ENCODE measurements at places on chromosomes 1 and 21.

DNA sequence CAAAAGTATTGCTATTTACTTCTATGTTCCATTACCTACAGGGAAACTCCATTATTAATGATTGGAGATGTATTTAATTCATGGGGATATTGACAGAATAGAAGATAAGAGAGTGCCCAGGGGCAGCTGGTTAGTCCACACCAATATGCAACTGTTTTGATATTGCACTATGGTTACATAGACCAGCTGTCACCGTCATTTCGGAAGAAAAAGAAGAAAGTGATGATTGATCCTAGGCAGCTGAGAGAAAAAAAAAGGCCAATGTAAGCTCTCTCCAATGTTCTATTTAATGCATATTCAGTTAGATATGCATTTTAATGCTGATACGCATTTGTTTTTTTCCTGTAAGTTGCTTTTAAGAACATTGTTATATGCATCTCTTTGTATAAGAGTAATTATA, 1367.2 kb downstream of the KCNT2 start:
- DNase-seq: no peak

DNA sequence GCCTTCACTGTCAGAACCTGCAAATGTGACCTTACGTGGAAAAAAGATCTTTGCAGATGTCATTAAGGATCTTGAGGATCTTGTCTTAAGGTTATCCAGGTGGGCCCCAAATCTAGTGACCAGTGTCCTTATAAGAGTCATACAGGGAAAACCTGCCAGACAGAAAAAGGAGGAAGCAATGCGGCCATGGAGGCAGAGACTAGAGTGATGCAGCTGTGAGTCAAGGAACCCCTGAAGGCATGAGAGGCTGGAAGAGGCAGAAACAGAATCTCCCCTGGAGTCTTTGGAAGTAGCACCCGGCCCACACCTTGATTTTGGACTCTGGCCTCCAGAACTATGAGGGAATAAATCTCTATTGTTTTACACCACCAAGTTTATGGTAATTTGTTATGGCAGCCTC, 36.5 kb upstream of the DNASE2B start:
- no peak for DNase-seq

GRCh38 chr1:42952303-42953001, 6.2 kb downstream of the SLC2A1 start:
- DNase-seq: peak; percentile 20

DNA sequence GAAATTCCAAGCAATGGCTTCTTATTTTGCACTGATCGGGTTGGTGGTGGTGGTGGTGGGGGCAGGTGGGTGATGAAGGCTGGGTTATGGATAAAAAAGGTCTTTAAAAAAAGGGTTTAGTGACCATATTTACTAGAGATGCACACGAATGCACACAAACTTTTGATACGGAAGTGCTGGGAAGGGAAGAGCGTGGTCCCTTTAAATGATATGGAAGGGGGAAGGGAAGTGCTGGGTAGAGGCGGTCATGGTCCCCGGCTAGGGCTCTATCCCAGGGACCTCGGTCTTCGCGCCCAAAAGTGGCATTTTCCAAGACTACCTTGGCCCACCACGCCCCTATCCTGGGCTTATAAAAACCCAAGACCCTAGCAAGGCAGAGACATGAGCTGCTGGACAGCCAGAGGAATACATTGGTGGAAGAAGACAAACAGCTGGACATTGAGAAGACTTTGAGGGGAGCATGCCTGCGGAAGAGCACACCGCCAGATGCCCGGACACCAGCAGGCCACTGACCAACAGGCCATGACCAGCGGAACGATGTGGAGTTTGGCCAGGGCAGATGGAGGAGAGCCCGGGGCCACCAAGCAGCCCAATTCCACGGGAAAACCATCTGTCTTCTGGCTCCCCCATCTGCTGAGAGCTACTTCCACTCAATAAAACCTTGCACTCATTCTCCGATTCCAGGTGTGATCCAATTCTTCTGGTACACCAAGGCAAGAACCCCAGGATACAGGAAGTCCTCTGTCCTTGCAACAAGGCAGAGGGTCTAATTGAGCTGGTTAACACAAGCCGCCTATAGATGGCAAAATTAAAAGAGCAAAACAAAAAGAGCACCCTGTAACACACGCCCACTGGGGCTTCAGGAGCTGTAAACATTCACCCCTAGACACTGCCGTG, 1720.2 kb downstream of the MRPL39 start:
- DNase-seq: no peak

DNA sequence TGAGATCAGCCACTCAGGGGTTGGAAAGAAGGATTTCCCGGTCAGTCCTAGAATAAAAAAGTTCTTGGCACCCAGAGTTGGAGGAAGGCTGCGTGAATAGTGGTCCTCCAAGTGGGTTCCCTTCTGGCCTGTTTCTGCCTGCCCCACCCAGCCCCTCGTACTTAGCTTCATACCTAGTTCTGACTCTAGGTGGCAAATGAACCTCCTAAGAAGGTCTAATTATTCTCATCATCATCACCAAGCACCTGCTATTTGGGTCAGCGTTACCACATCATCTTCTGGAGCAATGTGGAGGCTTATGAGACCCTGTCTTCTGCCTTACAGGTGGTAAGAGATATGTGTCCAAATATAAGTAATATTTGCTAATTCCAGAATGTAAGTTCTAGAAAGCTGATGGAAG, 35.9 kb upstream of the NFASC start:
- DNase-seq: no peak

DNA sequence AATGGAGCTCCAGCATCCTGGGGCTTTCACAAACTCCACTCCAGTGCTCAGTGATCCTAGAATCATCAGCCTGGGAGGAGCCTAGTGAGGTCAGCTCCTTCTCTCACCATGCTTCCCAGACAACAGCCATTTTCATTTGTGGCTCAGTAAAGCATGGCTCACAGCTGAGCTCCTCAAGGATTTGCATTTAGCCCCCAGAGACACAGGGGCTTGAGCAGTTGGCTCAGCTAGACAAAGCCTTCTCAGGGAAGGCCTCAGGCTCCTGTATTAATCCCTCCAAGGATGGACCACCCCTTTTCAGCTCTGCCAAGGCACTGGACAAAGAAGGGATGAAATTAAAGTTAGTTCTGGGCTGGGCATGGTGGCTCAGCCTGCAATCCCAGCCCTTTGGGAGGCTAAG, 39.5 kb downstream of the ERI3 start:
- DNase-seq: no peak

GRCh38 chr1:100362821-100363466, 10.6 kb downstream of the CDC14A start:
- DNase-seq: no peak

DNA sequence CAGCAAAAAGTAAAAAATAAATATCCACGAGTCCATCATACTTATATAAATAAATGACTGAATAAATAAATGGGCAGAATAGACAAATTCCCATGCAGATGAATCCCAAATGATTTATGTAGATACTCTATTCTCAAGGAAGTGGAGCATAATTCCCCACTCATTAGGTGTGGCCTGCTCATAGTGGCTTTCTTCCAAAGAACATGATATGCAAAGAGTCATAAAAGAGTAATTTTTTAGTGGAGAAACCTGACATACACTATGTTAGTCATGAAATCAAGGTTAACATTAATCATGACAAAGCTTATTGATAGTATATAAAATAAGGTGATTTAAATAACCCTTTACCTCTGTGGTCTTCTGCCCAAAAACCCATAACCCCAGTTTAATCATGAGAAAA, 298.9 kb downstream of the DPYD start:
- DNase-seq: no peak

- DNase-seq: no peak
These were observed 5.0 kb downstream of the SLC25A44 start for GRCh38 chr1:156198831-156199349.

DNA sequence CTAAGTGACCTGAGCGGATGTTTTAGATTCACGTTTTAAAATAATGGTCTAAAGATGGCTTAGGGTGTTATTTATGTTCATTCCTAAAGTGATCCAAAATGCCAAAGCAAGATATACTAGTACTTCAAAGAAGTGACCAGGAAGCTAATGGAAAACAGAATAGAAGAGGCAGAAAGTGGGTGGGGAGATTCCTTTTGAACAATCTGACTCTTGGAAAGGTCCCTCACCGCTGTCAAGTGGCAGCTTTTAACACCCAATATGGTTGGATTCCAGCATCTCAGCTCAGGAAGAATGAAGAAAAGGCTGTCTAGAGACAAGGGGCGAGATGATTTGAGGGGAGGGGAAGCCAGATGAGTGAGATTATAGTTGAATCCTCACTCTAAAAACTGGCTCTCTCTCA, 90.3 kb downstream of the SCMH1 start:
- no peak for DNase-seq

DNA sequence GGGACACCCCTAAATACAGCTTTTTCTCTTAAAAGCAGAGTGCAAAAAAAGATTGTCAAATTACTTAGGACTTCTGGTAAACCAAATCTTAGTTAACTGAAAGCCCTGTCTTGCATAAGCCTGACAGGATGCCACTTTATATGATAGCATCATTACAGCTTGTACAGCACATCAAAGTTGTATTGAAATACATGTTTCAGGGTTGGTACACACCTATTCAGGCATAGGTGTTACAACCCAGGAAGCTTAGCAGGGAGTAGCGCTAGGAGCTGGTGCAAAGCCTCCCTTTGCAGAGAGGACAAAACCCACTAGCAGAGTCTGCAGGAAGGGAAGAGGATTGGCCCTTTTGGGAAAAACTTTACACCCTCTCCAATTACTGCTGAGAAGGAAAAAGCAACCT, 258.9 kb upstream of the SGIP1 start:
- DNase-seq: no peak

DNA sequence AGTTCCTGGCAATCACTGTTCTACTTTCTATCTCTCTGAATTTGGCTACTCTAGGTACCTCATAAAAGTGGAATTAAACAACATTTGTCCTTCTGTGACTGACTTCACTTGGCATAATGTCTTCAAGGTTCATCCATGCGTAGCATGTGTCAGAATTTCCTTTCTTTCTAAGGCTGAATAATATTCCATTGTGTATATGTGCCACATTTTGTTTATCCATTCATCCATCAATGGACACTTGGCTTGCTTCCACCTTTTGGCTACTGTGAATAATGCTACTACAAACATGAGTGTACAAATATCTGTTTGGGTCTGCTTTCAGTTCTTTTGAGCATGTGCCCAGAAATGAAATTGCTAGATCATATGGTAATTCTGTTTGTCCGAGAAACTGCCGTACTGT, 14.7 kb downstream of the CACHD1 start:
- no peak for DNase-seq

DNA sequence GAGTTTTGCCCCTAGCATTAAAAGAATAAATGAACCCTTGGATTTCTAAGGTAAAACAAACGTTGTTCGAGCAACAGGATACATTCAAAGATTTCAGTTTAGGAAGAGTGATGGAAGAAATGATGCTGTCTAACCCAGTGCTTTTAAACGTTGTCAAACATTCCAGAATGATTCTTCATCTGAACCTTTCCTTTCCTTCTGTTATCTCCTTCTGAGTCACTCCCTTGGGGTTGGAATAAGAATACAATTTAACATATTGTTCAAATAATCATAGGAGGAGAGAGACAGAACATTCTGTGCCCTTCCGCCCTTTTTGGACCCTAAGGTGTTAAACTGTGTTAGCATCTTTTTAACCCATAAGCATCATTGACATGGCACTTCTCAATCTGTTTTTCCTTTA, 61.1 kb upstream of the RCOR3 start:
- DNase-seq: no peak

GRCh38 chr1:37274938-37275631, 199.3 kb upstream of the ZC3H12A start:
- no peak for DNase-seq

DNA sequence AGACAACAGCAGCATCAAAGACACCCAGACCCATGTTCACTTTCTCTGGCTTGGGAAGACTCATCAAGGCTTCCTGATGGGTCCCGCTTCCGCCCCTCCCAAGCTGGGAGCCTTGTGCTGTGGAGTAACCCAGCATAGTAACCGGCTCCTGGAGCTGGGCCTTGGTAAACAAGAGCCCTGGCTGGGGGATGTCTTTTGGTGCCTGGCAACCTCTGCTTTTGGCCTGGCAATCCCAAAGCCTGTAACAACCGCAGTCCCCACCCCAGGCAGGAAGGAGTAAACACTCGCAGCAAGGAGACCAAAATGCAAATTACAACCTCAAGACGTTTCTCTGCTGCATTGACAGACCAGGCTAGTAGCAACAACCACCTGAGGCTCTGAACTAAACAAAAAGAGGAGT, 16.9 kb upstream of the THRAP3 start:
- DNase-seq: no peak

GRCh38 chr1:106793651-106794050, 262.8 kb upstream of the PRMT6 start:
- DNase-seq: no peak

DNA sequence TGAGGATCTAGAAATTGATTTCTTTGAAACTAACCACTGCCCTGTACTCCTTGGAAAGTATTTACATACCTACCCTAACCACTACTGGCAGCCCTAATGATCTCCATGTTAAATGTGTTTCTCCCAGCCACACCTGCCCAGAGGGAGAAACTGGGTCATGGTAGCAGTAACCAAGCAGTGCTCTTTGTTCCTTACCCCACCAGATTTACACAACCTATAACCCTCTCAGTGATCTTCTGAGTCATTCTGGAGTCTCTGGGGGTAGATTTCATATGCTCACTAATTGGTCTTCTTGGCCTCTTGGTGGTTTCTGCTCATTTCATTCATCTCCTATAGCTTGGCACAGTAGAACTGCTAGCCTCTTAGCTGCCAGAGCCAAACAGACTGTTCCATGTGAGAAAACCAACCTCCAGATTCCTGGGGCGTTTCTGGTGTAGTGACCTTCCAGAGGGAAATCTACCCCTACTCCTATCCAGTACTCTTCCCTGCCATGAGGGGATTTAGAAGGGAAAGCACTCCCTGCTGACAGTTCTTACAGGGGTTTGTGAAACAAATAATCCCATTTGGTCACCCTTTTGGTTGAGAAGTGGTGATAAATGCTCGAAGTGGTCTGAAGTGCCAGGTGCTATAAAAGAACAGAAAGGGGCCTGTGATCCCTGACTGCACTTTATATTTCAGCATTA, 36.2 kb upstream of the LRIG2 start:
- DNase-seq: no peak

GRCh38 chr21:29182691-29183092, 52.2 kb downstream of the MAP3K7CL start:
- no peak for DNase-seq

DNA sequence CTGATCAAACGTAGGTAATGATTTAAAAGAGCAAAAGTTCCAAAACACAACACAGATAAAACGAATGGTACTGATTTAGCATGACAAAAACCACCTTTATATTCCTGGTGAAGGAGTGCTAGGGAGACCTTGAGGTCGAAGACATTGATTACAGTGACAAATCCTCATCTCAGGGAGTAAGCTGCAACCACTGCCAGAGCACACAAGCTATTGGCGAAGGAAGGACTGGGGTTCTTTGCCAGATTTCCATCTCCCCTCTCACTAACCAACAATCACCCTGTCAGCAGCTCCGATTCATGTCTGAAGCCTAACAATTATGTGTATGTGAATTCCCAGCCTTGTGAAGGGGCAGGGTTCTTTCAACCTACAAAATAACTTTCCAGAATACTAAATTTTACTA, 40.2 kb upstream of the DMRTB1 start:
- DNase-seq: no peak

DNA sequence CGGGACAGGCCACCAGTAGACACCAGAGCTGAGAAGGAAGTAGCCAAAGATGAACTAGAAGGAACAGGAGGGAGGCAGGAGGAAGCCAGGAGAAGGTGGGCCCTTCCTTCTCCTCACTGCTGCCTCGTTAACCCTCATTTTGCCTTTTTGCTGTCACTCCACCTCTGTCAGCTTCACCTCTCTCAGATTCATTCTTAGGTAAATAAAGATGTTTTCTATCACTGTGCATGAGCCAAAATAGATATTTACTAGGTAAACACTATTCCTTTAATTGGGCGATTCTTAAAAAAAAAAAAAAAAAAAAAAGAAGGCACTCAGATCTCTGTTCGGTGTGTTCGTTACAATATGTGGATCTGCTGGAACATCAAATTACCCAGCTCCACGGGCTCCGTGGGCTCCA, 112.3 kb downstream of the GLUL start:
- DNase-seq: no peak
